Activated T-cell treated with anti-CD3 and anti-CD28 coated beads, Interleukin-2, amount 50 U/mL, for 72 hours (primary cell): ENCODE measurements at places on chromosomes 1 and 21. TPM values are rescaled to one million over a fixed set of nuclear protein-coding genes. Genes with fewer than 3 reads are reported as not detected.
A peak's percentile ranks its signal among the peaks of the same experiment; 100 is the strongest.

DNA sequence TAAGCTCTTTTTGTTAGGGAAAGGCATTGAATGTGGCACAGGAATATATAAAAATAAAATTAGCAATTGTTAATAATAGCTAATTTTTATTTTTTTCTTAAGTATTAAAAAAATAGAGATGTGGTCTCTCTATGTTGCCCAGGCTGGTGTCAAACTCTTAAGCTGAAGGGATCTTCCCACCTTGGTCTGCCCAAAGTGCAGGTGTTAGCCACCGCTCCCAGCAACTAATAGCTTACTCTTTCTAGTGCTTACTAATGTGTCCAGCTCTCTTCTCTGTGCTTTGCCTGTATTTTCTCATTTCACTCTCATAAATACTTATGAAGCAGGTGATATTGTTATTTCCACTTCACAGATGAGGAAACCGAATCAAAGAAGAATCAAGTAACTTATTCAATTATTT is 13.4 kb upstream of the IL24 start:
- H3K4me1 ChIP-seq: peaks cover 11% of the 10 kb centered on the region
- no peak for DNase-seq
- peaks cover 2% of the 10 kb centered on the region for H3K36me3 ChIP-seq
- H3K27ac ChIP-seq: no peak overlapping the region

Gene PRMT2
- 95.1 TPM for total RNA-seq

DNA sequence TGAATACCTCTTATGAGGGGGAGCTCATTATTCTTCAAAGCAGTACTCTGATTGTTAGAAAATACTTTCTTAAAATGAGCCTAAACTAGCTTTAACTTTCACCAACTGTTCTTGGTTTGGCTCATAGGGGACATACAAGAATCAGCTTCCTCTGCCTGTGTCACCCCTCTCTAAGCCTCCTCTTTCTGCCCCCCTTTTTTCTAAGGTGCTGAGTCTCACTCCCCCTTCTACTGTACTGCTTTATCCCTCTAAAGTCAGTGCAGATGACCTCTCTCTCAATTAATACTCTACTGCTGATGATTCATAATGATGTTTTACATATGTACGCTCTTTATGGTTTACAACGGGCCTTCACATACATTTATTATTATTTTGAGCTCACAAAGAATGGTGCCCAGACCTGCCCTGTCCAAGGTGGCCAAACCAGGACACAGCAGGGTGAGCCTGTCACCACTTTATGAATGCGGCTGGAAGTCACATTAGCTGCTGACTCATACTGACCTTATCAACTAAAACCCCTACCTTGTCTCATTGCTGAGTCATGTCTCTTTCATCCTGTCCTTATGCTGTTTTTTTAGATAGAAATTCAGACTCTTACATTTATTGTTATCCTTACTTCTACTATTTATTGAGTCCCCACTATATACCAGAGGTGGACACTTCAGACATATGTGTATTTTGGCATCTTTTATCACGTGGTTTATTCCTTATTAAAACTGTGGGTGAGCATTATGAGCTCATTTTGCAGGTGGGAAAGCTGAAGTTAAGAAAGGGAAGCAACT is 126.9 kb downstream of the RNF220 start:
- peak overlapping the region; percentile 1 for H3K27ac ChIP-seq
- peak; percentile 15 for DNase-seq
- H3K27me3 ChIP-seq: no peaks in the 10 kb centered on the region
- H3K36me3 ChIP-seq: no peaks in the 10 kb centered on the region
- no peak overlapping the region for H3K4me3 ChIP-seq

GRCh38 chr1:206982216-206982615 is 12.0 kb upstream of the FCAMR start:
- no peaks in the 10 kb centered on the region for H3K36me3 ChIP-seq
- no peak overlapping the region for H3K27ac ChIP-seq
- peaks cover 6% of the 10 kb centered on the region for H3K4me1 ChIP-seq
- H3K4me3 ChIP-seq: no peak overlapping the region

DNA sequence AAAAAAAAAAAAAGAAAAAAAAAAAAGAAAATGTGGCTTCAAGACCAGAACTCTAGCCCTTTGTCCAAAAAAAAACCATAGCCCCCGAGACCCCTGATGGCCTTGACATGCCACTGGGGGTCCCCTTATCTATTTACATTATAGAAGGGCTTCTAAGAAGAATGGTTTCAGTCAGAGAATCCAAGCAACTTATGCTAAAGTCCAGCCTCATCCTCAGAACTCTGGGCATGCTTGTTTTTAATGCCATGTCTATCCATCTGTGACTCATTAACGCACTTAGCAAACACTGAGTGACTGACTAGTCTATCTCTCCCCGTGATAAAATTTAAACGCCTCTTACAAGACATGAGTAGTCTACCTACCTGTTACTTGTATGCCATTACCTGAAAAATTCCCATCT is 29.3 kb downstream of the ERG start:
- no peak for DNase-seq
- no peak overlapping the region for H3K27ac ChIP-seq
- H3K36me3 ChIP-seq: peaks cover 2% of the 10 kb centered on the region
- peaks cover 44% of the 10 kb centered on the region for H3K27me3 ChIP-seq

Gene SPRR2F
- total RNA-seq: not detected

Gene KIRREL1
- not detected for total RNA-seq

DNA sequence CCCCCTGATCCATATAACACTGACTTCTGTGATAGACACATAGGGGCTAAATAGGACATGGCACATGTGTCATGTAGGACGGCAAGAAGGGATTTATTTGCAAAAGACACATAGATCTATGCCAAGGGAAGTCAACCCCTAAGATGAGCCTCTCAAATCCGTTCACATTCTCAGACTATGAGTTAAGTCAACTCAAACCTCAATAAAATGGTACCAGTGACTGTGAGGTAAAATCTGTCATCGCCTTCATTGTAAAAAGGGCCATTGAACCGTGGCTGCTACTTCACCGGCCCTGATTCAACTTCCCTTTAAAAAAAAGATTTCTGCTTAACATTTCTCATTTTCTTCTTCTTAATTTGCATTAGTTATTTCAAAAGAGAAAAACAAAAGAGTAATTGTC is 144.0 kb downstream of the ZNF281 start:
- H3K4me3 ChIP-seq: no peak overlapping the region
- no peak overlapping the region for H3K27ac ChIP-seq
- DNase-seq: no peak
- no peaks in the 10 kb centered on the region for H3K27me3 ChIP-seq

Gene PDC
- total RNA-seq: not detected

Gene TNNI3K
- 0.95 TPM for total RNA-seq

Gene TACSTD2
- total RNA-seq: 0.21 TPM

Gene MMEL1
- total RNA-seq: 1.9 TPM

Gene PRAMEF5
- not detected for total RNA-seq

GRCh38 chr1:201113451-201114244 is 1.4 kb upstream of the CACNA1S start:
- no peaks in the 10 kb centered on the region for H3K36me3 ChIP-seq
- no peak overlapping the region for H3K27ac ChIP-seq
- no peaks in the 10 kb centered on the region for H3K4me1 ChIP-seq
- H3K27me3 ChIP-seq: peaks cover 6% of the 10 kb centered on the region
- no peak for DNase-seq

DNA sequence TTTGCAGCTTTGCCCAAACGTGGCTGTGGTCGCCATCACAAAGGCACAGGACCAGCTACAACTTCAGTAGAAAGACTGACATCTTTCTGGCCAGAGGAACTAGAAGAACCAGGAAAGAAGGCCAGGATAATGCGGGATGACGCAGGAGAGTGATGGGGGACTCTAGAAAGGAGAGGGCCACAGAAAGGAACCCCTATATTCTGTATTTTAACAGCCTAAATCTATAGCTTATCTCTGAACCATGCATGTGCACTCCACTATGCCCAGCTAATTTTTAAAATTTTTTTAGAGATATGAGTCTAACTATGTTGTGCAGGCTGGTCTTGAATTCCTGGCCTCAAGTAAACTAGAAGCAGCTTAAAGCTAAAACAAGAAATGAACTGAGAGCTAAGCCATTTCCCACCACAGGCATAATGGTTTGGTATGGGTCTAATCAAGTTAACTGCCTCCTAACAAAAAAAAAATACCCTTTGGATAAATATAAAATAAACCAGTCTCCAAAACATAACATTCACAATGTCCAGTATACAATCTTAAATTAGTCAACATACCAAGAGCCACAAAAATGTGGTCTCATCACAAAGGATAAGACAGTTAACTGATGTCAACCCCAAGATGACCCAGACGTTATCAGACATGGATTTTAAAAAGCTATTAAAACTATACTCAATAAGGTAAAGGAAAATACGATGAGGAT is 18.0 kb downstream of the LTN1 start:
- H3K27ac ChIP-seq: no peak overlapping the region
- no peaks in the 10 kb centered on the region for H3K4me1 ChIP-seq
- peaks cover 11% of the 10 kb centered on the region for H3K36me3 ChIP-seq

Gene ABL2
- total RNA-seq: 12.2 TPM

Gene PRRX1
- not detected for total RNA-seq

Gene OPTC
- total RNA-seq: not detected

Gene AGBL4
- not detected for total RNA-seq

GRCh38 chr1:240732390-240732789 is 120.4 kb upstream of the GREM2 start:
- no peak overlapping the region for H3K4me3 ChIP-seq
- H3K27ac ChIP-seq: no peak overlapping the region
- no peaks in the 10 kb centered on the region for H3K4me1 ChIP-seq
- no peaks in the 10 kb centered on the region for H3K36me3 ChIP-seq
- no peak for DNase-seq

DNA sequence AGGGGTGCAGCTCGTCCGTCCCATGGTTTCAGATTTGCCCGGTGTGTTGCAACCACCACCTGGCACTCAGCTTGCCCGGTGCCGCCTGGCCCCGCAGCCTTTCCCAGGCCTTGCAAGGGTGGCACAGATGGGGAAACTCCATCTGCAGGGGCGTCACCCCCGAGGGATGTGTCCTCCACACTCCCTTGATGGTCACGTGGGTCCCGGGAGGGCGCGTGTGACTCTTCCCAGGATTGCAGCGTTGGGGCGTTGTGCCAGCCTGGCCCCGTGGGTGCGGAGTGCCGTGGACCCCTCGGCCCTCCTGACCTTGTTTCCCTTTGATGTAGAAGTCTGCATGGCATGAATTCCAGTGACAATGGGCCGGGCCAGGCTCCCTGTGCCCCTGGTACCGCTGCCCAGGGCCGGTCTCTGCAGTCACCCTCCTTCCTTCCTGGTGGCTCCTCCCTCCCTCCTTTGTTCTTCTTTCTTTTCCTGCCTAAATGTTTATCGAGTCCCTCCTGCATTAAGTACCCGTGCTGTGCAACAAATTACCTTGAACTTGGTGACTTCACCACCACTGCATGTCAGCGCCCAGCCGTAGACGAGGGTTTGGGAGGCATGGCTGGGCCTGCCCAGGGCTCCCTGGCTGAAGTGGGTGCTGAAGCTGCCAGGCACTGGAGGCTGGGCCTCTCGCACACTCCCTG is 22.9 kb downstream of the RRP1 start:
- no peak overlapping the region for H3K27ac ChIP-seq
- DNase-seq: no peak
- H3K4me1 ChIP-seq: peaks cover 12% of the 10 kb centered on the region
- no peaks in the 10 kb centered on the region for H3K27me3 ChIP-seq
- H3K4me3 ChIP-seq: no peak overlapping the region

GRCh38 chr21:41983229-41983628 is 26.9 kb downstream of the ZBTB21 start:
- no peak for DNase-seq
- H3K36me3 ChIP-seq: peaks cover 15% of the 10 kb centered on the region
- H3K27me3 ChIP-seq: peaks cover 5% of the 10 kb centered on the region
- H3K27ac ChIP-seq: no peak overlapping the region
- peaks cover 4% of the 10 kb centered on the region for H3K4me1 ChIP-seq
- H3K4me3 ChIP-seq: no peak overlapping the region

DNA sequence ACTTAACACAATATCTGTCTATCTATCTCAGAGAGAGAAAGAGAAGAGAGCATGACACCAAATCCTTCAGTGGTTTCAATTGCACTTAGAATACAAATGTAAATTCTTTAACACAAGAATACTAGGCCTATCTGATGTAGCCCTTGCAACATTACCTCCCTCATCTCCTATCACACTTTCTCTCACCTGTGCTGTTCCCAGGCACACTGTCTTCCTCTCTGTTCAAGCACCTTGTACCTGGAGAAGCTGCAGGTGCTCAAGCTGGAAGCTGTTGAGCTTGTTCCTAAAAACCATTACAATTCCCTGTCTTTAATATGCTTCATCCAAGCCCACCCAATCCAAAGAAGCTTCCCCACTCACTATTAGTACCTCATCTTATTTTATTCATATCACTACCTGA is 97.0 kb downstream of the GDAP2 start:
- no peak overlapping the region for H3K27ac ChIP-seq
- no peaks in the 10 kb centered on the region for H3K4me1 ChIP-seq
- H3K27me3 ChIP-seq: peaks cover 4% of the 10 kb centered on the region
- H3K36me3 ChIP-seq: peaks cover 6% of the 10 kb centered on the region
- DNase-seq: no peak
- H3K4me3 ChIP-seq: no peak overlapping the region

Gene TTC39A
- total RNA-seq: 0.51 TPM

DNA sequence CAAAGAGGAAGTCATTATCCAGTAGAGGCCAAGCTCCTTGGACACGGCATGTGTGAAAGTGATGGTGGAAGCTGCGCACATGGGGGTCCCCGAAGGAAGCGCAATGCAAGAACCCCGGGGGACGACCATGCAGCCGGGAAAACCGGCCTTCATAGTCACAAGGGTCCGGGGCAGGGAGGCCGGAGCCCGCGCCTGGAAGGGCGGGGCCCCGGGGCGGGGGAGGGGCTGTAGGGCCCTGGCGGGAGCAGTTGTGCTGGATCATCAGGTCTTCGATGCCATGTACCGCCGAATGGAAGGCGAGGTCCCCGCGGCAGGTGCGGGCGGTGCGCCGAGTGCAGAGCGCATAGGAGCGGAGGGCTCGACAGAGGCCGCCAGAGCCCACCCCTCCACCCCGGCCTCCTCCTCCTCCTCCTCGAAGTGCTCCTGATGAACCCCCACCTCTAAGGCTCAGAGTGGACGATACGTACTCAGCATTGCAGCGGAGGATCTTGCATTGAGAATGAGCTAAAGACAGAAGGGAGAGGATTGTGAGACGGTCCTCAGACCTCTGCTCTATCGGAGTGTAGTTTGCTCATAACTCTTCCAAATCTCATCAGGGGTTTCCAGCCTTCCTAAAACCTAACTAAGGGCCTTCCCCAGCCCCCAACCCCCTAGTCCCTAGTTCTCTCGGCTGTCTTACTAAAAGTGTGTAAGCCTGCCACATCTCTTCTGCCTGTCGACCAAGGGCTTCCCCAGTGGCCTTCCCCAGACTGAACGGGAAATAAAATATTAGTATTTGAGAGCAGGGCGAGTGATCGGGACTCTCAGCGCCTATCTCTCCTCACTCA is 2.1 kb downstream of the HJV start:
- H3K4me3 ChIP-seq: peak overlapping the region; percentile 41
- no peak overlapping the region for H3K27ac ChIP-seq
- no peaks in the 10 kb centered on the region for H3K36me3 ChIP-seq
- peaks cover 68% of the 10 kb centered on the region for H3K27me3 ChIP-seq

Gene GPR37L1
- total RNA-seq: not detected

Gene S100A8
- not detected for total RNA-seq

GRCh38 chr1:52651904-52652303 is 18.9 kb downstream of the SHISAL2A start:
- peaks cover 17% of the 10 kb centered on the region for H3K4me1 ChIP-seq
- no peaks in the 10 kb centered on the region for H3K36me3 ChIP-seq
- no peak for DNase-seq
- H3K27ac ChIP-seq: no peak overlapping the region
- no peaks in the 10 kb centered on the region for H3K27me3 ChIP-seq

GRCh38 chr1:903721-904271 is 19.9 kb upstream of the SAMD11 start:
- no peaks in the 10 kb centered on the region for H3K36me3 ChIP-seq
- no peak overlapping the region for H3K27ac ChIP-seq
- H3K27me3 ChIP-seq: peaks cover 48% of the 10 kb centered on the region
- DNase-seq: no peak
